ENCODE measurements at places on chromosomes 16 and 17.

- no peak for DNase-seq
These were observed 2.0 kb upstream of the BANP start for GRCh38 chr16:87949071-87949744.

- DNase-seq, result peak; percentile 74
These were observed 53.5 kb downstream of the STX8 start for GRCh38 chr17:9522074-9522473.

DNA sequence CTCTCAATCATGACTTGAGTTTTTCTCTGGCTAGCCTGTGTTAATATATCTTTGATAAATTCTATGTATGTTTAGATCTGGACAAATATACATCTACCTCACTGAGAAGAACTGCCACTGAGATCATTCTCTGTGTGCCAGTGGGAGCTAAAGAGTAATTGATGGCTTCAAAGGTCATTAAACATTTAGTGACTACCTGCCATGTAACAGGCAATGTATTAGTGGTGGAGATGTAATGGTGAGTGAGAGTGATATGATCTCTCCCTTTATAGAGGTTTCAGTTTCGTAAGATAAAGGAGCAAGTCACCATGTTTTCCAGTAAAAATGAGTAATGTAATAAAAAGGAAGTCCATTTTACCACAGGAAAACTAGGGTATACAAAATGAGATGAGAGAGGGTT lies 235.8 kb upstream of the CDH8 start:
- no peak for DNase-seq

GRCh38 chr16:54957403-54958166 lies 26.9 kb downstream of the IRX5 start:
- DNase-seq, result no peak

DNA sequence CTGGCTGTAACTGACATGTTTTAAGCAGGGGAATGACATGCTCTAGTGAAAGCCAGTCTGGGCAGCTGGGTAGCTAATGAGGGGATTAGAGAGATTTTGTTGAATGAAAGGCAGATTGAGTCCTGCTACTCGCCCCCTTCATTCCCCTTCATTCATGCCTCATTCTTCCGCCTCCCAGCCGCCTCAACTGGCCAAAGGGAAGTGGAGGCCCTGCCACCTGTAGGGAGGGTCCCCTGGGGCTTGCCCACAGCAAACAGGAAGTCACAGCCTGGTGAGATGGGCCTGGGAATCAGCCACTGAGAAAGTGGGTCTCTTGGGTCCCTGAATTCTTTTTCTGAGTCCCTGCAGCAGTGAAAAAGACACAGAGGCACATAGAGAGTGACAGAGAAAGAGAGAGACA lies 1.1 kb upstream of the CD19 start:
- DNase-seq, result no peak

DNA sequence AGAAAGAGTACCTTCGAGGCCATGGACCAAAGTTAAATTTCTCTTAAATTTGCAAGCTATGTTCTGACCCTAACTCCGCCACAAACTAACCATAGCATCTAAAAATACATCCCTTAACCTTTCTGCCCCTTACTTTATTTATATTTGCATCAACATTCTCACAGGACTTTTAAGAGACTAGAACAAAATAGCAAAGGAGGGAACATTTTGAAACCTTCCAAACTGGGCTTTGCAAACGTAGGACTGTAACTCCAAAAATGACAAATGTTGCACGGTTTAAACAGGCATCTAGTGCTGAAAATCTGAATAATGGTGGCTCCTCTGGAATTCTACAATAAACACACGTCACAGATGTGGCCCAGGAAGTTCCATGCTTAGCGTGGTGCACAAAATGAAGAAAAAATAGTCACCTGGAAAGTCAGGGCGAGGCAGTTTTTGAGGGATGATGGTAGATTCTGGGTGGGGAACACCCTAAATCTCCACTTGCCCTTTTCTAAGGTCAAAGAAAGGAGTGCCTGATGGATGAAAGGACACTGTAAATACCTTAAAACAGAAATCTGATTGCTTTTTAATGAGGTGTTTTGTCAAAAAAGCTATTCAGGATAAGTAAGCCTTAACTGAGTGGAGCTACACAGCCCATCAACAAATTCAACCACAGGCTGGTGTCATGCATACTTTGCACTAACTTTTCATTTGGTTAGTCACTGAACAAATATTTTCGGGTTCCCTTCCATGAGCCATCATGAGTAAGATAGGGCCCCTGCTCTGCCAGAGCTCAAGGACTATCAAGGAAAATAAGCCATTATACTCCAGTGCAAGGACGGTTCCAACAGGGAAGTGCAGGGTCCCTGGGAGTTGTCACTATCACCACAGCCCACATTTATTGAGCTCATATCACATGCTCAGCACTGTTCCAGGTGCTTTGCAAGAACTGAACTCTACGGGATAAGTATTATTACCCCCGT lies 21.2 kb downstream of the ARHGAP17 start:
- DNase-seq, result peak; percentile 83

DNA sequence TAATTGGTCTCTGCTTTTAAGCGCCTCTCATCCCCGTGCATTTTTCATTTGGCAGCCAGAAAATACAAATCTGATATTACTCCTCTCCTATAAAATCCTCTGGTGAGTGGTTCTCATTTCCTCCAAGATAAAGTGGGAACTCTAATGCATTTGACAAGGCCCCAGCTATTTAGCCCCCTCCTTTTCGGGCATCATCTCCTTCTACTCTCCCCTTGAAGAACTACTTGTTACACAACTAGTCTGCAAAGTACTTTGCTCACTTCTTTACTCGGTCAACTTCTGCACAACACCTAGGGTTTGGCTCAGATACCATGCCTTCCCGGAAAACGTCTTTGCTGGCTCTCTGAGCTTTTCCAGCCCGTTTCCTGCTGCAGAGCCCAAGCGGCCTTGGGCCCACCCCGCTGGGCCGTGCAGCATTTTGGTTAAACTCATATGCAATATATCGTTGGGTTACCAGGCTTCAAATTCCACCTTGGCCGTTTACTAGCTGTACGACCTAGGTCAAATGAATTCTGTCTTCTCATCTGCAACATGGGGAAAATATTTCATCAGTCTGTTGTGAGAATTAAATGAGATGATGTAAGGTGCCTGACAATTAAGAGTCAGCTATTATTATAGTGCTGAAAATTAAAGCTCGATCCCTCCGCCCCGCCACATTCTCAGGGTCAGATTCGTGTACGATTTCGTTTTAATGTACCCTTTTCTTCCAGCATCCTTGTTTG lies 883 bp upstream of the TAF15 start:
- DNase-seq, result no peak

GRCh38 chr16:86483-86952 lies 8.5 kb downstream of the MPG start:
- DNase-seq, result no peak

DNA sequence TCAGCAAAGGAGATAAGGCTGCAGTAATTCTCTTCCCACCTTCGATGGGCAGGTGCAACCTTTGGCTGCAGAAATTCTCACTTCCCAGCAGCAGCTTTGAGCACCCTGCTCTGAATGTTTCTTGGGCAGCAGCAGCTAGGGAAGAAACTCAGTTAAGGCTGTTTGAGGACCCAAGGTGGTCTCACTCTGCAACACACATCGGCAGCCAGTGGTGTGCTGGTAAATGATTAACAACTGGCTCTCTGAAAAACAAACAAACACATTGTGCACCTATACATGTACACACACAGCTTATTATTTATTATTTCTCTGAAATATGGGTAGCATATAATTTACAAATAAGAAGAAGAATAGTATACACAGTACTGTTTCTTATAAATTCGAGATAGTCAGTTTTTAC lies 685.8 kb downstream of the WWOX start:
- no peak for DNase-seq

GRCh38 chr16:86013867-86014266 lies 114.9 kb downstream of the IRF8 start:
- no peak for DNase-seq

GRCh38 chr17:9001559-9001958 lies 19.8 kb upstream of the NTN1 start:
- DNase-seq, result no peak

DNA sequence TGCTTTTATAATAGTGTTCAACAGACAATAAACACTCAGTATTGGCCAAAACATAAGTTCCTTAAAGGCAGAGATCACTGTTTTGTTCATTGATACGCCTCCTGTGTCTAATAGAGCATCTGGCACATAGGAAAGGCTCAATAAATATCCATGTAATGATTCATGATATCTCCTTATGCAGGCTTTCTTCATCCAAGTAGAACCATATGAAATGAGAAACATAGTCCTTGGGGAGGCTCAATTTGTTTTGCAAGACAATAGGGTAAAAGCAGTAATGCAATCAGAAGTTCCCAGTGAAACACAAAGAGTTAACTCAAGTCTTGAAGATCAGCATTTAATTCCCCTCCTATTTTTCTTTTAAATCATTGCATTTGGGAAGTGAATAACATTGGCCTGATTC lies 16.4 kb downstream of the CDH8 start:
- DNase-seq, result no peak

- no peak for DNase-seq
These were observed 86.5 kb downstream of the DNAH17 start for GRCh38 chr17:78490673-78491072.

DNA sequence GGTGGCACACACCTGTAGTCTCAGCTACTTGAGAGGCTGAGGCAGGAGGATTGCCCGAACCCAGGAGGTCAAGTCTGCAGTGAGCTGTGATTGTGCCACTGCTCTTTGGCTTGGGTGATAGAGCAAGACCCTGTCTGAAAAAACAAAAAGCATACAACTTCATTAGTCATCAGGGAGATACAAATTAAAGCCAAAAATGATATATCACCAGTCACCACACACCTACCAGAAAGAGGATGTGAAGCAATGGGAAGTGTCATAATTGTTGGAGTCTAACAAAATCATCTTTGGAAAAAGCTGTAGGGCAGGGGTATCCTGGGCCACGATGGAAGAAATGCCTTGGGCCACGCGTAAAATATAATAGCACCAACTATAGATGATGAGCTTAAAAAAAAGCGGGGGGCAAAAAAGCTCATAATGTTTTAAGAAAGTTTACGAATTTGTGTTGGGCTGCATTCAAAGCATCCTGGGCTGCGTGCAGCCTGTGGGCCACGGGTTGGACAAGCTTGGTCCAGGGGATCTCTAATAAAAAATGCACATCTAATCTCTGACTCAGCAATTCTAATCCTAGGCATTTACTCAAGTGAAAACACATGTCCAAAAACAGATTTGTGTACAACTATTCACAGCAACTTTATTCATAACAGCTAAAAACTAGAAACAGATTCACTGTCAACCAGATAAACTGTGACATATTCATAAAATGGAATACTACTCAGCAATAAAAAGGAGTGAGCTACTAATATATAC lies 65.9 kb downstream of the HIC1 start:
- peak; percentile 57 for DNase-seq

GRCh38 chr16:47925811-47926460 lies 229.9 kb downstream of the ABCC12 start:
- no peak for DNase-seq

GRCh38 chr17:50621574-50622031 lies 13.1 kb upstream of the ABCC3 start:
- DNase-seq, result peak; percentile 18

- peak; percentile 32 for DNase-seq
These were observed 9.6 kb downstream of the MT1X start for GRCh38 chr16:56691885-56692284.

- no peak for DNase-seq
These were observed 452.7 kb downstream of the WWOX start for GRCh38 chr16:78552106-78552675.

GRCh38 chr16:75379339-75379738 lies 54.0 kb downstream of the CFDP1 start:
- DNase-seq, result no peak

GRCh38 chr16:64094181-64094965 lies 1027.5 kb downstream of the CDH11 start:
- DNase-seq, result peak; percentile 16

GRCh38 chr17:60695960-60696359 lies 18.3 kb downstream of the BCAS3 start:
- no peak for DNase-seq

DNA sequence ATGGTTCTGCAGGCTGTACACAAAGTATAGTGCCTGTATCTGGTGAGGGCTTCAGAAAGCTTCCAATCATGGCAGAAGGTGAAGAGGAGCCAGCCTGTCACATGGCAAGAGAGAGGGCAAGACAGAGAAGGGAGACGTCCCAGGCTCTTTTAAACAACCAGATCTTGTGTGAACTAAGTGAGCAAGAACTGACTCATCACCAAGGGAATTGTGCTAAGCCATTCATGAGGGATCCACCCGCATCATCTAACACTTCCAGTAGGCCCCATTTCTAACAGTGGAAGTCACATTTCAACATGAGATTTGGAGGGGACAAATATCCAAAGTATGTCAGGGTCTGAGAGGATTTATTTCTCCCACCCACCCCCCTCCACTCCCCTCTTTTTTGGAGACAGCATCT lies 56.2 kb upstream of the ELAC2 start:
- DNase-seq, result peak; percentile 14

DNA sequence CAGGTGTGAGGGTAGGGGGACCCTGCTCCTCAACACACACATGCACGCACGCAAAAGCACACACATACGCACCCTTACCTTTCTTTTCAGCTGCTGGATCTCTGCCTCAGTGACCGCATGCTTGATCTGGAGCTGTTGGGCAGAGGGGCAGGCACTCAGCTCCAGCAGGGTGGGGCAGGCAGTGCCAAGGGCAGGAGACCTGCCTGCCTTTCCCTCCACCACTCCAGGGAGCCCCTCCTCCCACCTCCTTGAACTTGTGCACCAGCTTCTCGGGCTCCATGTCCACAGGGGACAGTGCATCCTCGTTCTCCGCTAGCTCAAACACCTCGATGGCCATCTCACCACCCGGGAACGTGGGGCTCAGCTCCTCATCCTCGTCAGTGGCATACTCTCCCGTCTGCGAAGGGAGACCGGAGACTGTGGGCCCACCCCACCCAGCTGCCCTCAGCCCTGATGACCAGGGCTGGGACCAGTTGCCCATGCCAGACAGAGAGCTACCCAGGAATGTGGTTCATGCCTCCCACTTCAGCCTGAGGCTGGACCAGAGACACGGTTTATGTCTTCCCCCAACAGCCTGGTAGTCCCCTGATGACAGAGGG lies 9.3 kb upstream of the SAMD14 start:
- DNase-seq, result no peak

GRCh38 chr17:489758-490329 lies 137.2 kb upstream of the RPH3AL start:
- peak; percentile 33 for DNase-seq

- no peak for DNase-seq
These were observed 1691.4 kb downstream of the TP53TG3F start for GRCh38 chr16:35150805-35151312.

DNA sequence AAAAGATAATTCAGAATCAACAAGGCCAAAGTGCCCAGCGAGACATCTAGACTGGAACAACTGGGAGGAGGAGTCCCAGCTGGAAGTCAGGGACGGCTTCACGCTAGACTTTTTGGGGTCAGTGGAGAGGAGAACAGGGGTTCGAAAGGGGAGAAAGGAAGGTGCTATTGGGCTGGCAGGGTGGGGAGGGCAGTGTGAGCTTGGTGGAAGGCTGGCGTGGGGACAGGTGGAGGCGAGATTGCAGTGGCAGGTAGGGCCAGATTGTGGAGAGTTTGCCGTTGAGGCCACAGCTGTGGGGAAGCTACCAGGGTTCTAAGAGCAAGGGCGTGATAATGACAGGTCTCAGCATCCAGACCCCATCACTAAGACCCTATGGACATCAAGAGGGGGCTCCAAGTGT lies 10.5 kb downstream of the SDK2 start:
- DNase-seq, result no peak
